ELR (cell line): ENCODE measurements at places on chromosomes 5 and 9.

- DNase-seq, result no peak
These were observed 164.3 kb upstream of the KLF9 start for GRCh38 chr9:70578720-70579119.

GRCh38 chr5:105695941-105696340, 1974.8 kb downstream of the EFNA5 start:
- DNase-seq, result no peak

DNA sequence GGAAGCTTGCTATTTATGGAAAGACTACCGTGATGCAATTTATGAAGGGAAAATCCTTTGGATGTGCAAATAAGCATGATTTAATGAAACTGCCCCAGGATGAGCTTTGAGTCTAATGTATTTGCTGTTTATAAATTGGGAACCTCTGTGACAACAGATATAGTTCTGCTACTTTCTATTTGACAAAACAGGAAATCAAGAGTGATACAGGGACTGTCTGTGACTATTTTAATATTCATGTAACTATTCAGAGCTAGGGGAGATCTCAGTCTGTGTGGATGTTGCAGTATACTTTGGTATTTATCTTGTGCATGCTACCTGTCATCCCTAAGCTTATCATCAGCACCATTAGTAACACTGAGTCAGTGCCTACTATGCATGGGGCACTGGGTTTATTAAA, 132.1 kb downstream of the PDZD2 start:
- DNase-seq, result no peak

GRCh38 chr5:62974623-62975022, 396.0 kb downstream of the LRRC70 start:
- no peak for DNase-seq

GRCh38 chr5:141824717-141825116, 53.5 kb downstream of the PCDH1 start:
- no peak for DNase-seq

- DNase-seq, result no peak
These were observed 11.4 kb upstream of the GRIN1 start for GRCh38 chr9:137127301-137128157.

DNA sequence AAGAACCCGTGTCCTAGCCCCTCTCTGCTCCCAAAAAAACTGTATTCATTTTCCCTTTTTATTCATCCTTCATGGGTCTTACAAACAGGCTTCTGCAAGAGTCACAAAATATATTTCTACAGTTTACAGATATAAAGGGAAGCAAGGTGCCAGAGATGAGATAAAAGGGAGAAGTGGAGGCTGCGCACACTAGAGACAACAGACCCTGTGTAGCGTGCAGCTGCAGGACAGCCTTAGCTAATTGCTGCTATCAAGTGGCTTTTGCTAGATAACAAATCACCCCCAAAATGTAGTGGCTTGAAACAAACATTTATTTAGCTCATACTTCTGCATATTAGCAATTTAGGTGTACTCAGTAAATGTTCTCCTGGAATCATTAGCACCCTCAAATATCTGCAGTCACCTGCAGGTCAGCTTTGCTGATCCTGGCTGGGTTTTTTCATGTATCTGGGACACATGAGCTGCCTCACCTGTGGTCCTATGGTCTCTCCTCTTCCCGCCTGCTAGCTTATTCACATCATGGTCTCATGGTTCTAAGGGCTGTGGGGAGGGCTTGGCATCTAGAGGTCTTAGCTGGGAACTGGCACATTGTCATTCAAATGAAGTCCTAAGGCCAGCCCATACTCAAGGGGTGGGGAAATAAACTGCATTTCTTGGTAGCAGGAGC, 29.4 kb downstream of the ARHGEF37 start:
- no peak for DNase-seq

- DNase-seq, result no peak
These were observed 1.3 kb upstream of the ZNF366 start for GRCh38 chr5:72508241-72509170.
